Smooth muscle cell of the coronary artery (primary cell): ENCODE measurements at places on chromosomes 16 and 17. TPM values are rescaled to one million over a fixed set of nuclear protein-coding genes. Genes with fewer than 3 reads are reported as not detected.

CDH3 gene
- total RNA-seq: under 0.01 and 0.15 TPM in 2 replicates

DPEP3 gene
- total RNA-seq: not detected in 2 replicates

RAB26 gene
- 1.3 and 1.5 TPM in 2 replicates for total RNA-seq

HOXB13 gene
- not detected in 2 replicates for total RNA-seq

MAPT gene
- total RNA-seq: 0.15 and 0.23 TPM in 2 replicates

WNT9B gene
- total RNA-seq: not detected in 2 replicates

DNAH2 gene
- total RNA-seq: 0.15 and 0.35 TPM in 2 replicates

PPM1E gene
- total RNA-seq: 0.08 TPM in 1 of 2 replicates, not detected in the other

OTOP3 gene
- total RNA-seq: not detected in 2 replicates
